ENCODE measurements at places on chromosomes 2 and 18. TPM values are rescaled to one million over a fixed set of nuclear protein-coding genes. Genes with fewer than 3 reads are reported as not detected.

GRCh38 chr2:10303694-10304378 lies 1.1 kb downstream of the HPCAL1 start:
- DNase-seq: peak; percentile 64

- peak; percentile 26 for DNase-seq
Observed at GRCh38 chr2:156065912-156066311, 266.6 kb downstream of the NR4A2 start.

- peak; percentile 69 for DNase-seq
Observed at GRCh38 chr18:50967714-50968661, at the start of gene ELAC1. TSS of gene ELAC1 (plus strand) at chr18:50968040. CDS start at chr18:50974405, 6,365 bp downstream.

DNA sequence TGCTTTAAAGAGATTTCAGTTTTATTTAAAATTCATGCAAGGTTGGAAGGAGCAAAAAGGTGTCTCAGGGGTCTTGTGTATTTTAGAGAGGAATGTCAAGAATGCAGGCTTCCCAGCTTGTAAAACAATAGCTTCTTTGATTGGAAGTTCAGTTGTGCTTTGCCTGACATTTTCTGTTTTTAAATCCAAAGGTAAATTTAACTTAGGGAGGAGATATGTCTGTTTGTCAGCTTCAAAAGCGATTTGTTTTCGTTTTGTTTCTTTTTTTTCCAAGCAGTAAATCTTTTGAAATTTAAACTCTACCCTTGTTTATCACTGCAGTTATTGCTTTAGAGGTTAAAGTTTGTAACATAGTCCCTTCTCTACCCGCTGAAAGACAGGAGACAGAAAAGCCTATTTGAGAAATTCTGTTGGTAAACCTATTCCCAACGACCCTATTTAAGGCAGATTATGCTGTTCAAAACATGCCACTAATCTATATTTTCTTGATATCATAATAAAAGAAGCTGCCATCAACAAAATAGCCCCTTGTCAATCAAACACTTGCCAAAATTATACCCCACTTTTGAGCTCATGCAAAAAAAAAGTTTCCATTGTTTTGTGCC lies 639.6 kb downstream of the IRS1 start:
- DNase-seq: no peak

- DNase-seq: no peak
Observed at GRCh38 chr18:71831039-71831438, 713.1 kb downstream of the CBLN2 start.

- no peak for DNase-seq
Observed at GRCh38 chr2:42504364-42505230, 10.8 kb upstream of the KCNG3 start.

GRCh38 chr2:72109291-72109690 lies 38.4 kb downstream of the CYP26B1 start:
- no peak for DNase-seq

DNA sequence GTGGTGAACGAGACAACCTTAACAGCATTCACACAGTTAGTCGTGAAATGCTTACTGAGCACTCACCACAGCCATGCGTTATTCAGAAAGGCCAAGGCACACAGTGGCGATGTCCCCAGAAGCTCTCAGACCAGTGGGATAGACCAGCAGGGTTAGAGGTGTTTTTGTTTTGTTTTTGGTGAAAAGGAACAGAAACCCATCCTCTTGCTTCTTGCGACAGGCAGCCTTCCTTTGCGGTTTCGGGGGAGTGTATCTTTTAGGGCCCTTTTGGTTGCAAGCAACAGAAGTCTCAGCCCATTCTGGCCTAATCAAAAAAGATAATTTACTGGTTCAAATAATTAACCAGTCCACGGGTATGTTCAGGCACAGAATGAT lies 4.7 kb downstream of the GNLY start:
- no peak for DNase-seq

- no peak for DNase-seq
Observed at GRCh38 chr2:26074676-26075075, 40.8 kb downstream of the RAB10 start.

DNA sequence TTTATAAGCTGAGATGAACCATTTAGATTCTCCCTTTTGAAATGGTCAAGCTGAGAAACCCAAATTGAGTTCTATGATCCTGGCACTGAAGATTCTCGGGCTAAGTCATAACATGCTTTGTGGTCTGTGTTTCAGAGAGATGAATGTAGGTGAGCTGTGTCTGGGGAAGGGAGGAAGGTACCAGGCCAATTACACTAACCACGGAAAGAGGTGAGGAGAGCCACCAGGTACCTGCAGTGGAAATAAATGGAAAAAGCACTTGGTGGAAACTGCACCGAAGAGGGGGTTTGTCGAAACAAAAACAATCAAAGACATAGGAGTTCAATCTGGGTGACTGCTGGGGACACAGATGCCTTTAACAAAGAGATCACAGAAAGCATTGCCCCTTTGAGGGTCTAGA lies 963 bp upstream of the MRPL44 start:
- no peak for DNase-seq

DNA sequence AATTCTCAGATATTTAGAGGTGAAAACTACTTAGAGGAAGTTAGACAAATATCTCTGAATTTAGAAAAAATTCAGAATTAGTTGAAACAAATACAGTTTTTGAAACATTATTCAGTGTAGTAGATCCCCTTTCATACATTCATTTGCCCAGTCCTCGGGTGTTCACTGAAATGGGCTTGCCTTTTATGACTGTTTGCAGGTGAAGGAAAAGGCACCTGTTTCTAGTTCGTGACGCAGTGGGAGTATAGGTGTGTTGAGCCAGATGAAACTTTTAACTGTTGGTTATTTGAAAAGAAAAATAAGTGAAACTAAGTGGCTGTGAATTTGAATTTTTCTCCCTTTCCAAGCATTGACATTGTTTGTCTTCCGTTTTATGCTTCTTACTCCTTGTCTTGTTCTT lies 28.9 kb downstream of the TMEFF2 start:
- no peak for DNase-seq

DNA sequence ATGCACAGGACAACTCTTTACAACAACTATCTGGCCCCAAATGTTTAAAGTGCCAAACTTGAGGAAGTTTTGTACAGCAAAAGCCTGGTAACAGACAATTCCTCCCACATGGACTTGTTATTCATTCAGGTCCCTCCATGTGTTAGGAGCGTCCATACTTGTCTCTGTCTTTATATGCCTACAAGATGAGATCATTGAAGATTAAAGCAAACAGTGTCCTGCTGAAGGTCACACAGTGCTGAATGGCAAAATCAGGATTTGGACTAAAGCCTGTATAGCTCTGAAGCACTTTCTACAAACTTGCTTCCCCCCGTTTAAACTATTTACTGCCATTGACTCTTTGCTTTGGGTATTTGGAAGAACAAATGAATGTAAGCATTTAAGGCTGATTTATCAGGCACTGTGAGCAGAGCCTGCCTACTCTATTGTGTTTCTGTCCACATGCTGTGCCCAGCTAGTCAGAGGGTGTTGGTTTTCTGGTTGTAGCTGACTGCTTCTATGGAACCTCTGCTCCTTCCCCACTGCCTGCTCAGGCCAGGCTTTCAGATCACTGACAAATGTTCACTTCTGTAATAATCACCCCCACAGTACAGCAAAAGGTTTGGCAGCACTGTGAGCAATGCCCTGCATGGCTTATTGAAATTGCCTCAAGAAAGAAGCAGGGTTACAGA lies 274.3 kb downstream of the THSD7B start:
- no peak for DNase-seq

- DNase-seq: no peak
Observed at GRCh38 chr18:1994471-1994870, 576.8 kb downstream of the METTL4 start.

DNA sequence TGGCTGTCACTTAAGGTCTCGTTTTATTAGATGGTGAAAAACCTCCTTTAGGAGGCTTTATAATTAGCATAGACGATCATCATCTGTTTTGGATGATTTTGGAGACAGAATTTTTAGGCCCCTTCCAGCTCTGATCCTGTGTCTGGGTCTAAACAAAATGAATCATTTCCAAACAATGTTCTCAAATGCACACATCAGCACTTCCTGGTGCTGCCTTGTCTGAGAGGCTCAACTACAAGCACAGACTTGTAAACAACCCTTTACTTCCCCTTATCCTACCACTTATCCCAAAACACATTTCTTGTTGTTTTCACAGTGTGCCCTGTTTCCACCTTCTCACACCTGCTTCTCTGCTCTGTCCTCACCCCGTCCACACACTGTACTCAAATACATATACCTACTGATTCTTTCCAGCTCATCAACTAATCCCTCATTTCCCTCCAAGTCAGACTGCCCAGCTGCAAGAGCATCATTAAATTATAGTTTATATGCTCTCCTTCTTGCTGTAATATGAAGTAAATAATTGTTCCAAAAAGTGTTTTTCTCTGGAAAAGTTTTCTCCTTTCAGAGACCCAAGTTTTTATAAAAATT lies 71.2 kb upstream of the COL3A1 start:
- DNase-seq: no peak

DNA sequence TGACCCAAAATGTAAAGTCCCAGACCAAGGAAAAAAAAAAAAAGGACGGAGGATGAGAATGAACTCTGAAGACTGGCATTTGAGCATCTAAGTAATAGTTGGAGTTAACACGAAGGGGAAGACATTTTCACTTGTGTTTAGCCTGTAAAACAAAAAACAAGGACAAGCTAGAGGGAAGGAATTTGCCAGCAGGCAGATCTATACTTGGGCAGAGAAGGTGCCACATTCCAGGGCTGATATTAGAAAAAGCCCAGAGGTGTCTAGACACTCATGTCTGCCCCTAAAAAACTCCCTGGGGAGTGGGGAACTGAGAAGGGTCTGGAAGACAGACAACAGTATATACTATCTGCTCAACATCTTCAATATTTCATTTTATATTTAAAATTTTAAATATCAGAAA lies 171.1 kb downstream of the ZEB2 start:
- DNase-seq: no peak

DNA sequence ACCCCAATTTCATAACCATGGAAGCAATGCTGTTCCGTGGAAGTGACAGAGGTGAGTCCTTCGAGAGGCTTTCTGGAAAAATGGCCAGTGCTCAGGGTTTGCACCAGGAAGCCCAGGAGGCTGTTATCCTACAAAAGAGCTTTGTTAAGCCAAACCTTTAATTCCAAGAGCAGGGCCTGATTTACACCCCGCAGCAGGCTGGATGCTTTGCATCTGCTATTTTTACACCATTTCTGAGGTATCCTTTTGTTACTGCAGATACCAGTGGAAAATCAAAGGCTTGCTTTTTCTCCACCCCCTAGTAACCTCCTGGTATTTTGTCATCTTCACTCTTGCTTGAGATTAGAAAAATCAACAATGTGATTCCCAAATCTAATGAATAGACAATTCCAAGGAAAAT lies 380.6 kb downstream of the SOX11 start:
- no peak for DNase-seq

DNA sequence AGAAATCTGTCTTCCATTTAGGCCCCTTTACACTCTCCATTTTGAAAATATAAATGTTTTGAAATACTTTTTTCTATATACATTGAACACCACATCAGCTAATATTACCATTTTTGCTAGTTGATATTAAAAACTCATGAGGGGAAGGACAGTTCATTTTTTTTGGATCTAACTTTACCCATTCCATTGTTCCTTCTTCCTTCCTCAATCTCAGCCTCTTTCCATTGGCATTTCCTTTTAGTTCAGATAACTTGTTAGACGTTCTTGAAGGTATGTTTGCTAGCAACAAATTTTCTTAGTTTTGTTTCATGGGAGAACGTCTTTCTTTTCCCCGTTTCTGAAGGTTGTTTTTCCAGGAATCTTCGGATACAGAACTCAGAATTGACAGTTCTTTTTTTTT lies 759.0 kb downstream of the SOCS6 start:
- no peak for DNase-seq

DNA sequence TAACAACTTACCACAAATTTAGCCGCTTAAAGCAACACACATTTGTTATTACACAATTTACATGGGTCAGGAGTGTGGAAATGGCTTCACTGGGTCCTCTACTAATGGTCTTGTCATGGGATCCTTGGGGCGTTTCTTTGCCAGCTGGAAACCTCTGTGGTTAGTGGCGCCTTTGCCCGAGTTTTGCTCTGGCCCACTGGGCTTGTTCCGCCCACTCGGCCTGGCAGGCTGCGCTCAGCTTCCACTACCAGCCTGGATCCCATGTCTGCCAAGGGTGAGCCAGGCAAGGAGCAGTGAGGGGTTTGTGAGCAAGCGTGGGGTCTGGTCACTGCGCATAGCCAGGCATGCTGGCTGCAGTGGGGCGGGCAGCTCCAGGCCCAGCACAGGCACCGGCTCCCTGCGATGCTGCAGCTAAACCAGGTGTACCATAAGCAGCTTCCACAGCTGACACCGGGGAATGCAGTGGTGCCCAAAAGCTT lies 16.2 kb upstream of the MBD2 start:
- no peak for DNase-seq

The SP100 gene
- 309 TPM for total RNA-seq

The ATP5MC3 gene
- total RNA-seq: 310 TPM

The CDH20 gene
- total RNA-seq: not detected

The ALLC gene
- not detected for total RNA-seq

The NYAP2 gene
- total RNA-seq: not detected

The CNGA3 gene
- total RNA-seq: not detected

The LOXL3 gene
- total RNA-seq: 0.23 TPM

The GCKR gene
- not detected for total RNA-seq

The REG3G gene
- total RNA-seq: not detected

The CCDC74A gene
- 9.4 TPM for total RNA-seq

The FHOD3 gene
- not detected for total RNA-seq

The SGO2 gene
- total RNA-seq: 56.5 TPM

The ZBTB7C gene
- not detected for total RNA-seq

The SLC19A3 gene
- total RNA-seq: not detected

The ACTG2 gene
- total RNA-seq: 0.81 TPM

The SGPP2 gene
- 0.11 TPM for total RNA-seq

Measured in activated CD8-positive, alpha-beta T cell treated with anti-CD3 and anti-CD28 coated beads, Interleukin-2, amount 10 ng/mL, durations not matched to agents 7 days and 5 days (primary cell).